Mammary microvascular endothelial cell (primary cell): ENCODE measurements at places on chromosomes 3 and 15. TPM values are rescaled to one million over a fixed set of nuclear protein-coding genes. Genes with fewer than 3 reads are reported as not detected.

The ZBED2 gene
- not detected in 2 replicates for total RNA-seq

The ZNF35 gene
- 11.9 and 12.9 TPM in 2 replicates for total RNA-seq

The ADAMTS9 gene
- total RNA-seq: 48.9 and 51.8 TPM in 2 replicates

The CHAC1 gene
- 5.5 and 8.7 TPM in 2 replicates for total RNA-seq

The SLC28A1 gene
- not detected in 2 replicates for total RNA-seq

The PARP14 gene
- total RNA-seq: 50.7 and 51.8 TPM in 2 replicates

The CHDH gene
- 0.07 TPM in 1 of 2 replicates, not detected in the other for total RNA-seq

The SPINT1 gene
- 1.3 and 2.2 TPM in 2 replicates for total RNA-seq

The MST1R gene
- total RNA-seq: 0.79 and 1.7 TPM in 2 replicates

The GOLGA8S gene
- 0.07 TPM in 1 of 2 replicates, not detected in the other for total RNA-seq

The PLCB2 gene
- total RNA-seq: 2.2 and 3.0 TPM in 2 replicates

The KBTBD13 gene
- total RNA-seq: not detected in 2 replicates

The TGM5 gene
- not detected in 2 replicates for total RNA-seq

The TMEM212 gene
- not detected in 2 replicates for total RNA-seq

The CA12 gene
- total RNA-seq: 0.10 and 0.33 TPM in 2 replicates

The ANKDD1A gene
- 0.73 and 1.9 TPM in 2 replicates for total RNA-seq

The PAK6 gene
- 0.20 TPM in 1 of 2 replicates, not detected in the other for total RNA-seq

The LRRN1 gene
- total RNA-seq: not detected in 2 replicates

The GOLGA8T gene
- not detected in 2 replicates for total RNA-seq

The ULK4 gene
- 6.3 and 12.5 TPM in 2 replicates for total RNA-seq

The UTS2B gene
- 0.30 and 0.53 TPM in 2 replicates for total RNA-seq

The CHCHD6 gene
- 7.7 and 8.2 TPM in 2 replicates for total RNA-seq

The SCG5 gene
- total RNA-seq: 0.30 and 0.60 TPM in 2 replicates

The LYZL4 gene
- not detected in 2 replicates for total RNA-seq

The ZNF662 gene
- 1.00 and 1.1 TPM in 2 replicates for total RNA-seq

The SAMD7 gene
- not detected in 2 replicates for total RNA-seq

The GPR149 gene
- total RNA-seq: not detected in 2 replicates

The ITIH1 gene
- not detected in 2 replicates for total RNA-seq

The ITPR1 gene
- total RNA-seq: 9.9 and 13.6 TPM in 2 replicates

The KY gene
- not detected in 2 replicates for total RNA-seq

The MEX3B gene
- total RNA-seq: 3.0 and 3.8 TPM in 2 replicates
